GM06990 (cell line): ENCODE measurements at places on chromosomes 1 and 21.

GRCh38 chr1:227447531-227447990 lies 115.8 kb upstream of the ZNF678 start:
- no peak for DNase-seq

DNA sequence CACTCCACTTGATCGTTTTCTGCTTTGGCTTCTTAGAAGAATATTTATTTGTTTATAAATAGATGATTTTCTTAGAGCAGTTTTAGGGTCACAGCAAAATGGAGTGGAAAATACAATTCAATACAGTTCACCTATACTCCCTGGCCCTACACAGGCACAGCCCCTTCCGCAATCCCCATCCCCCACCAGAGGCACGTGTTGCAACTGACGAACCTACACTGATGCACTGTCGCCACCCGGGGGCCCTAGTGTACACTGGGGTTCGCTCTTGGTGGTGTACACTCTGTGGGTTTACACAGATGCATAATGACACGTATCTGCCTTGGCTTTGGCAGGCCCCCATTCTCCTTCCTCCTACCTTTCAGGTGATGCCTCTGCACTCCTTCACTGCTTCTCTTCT lies 8.0 kb downstream of the ECHDC2 start:
- no peak for DNase-seq

DNA sequence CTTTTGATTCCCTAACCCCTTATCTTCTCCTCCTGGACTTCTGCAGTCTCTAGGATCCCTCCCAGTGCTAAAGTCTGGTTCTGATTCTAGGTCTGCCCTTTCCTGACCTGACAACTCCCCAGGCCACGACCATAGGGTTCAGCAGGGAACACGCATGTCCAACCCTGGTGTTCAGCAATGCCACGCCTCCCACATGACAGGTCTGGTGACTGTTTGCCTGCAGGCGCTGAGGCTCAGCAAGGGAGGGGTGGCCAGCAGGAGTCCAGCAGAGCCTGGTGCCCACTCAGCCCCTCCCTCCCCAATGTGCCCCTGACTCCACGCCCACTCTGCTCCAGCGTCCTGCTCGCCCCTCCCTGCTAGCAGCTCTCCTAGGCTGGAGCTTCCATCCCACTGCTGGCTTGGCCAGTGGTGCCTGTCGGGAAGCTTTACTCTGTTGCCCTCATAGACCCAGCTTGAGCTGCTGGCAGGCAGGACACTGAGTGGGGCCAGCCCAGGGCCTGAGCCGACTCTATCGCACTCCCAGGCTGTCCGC lies 17.3 kb downstream of the SLC9A1 start:
- no peak for DNase-seq

DNA sequence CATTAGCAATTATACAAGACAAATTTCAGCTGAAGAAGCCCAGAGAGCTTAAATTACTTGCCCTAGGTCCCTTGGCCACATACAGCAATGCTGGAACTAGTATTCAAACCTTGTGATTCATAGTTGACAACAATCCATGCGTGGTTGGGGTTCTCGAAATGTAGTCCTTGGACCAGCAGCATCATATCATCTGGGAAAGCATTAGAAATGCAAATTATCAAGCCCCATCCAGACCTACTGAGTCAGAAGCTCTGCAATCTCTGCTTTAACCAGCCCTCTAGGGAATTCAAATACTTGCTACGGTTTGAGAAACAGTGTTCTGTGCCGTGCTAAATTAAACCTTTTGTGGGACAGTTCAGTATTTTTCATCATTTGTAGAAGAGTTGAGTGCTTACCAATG lies 65.1 kb downstream of the CLIC6 start:
- DNase-seq = no peak

- no peak for DNase-seq
These were observed 216.0 kb downstream of the DYRK1A start for GRCh38 chr21:37582590-37582989.

GRCh38 chr1:198678901-198679329 lies 40.1 kb downstream of the PTPRC start:
- DNase-seq = peak; percentile 75

- no peak for DNase-seq
These were observed 19.1 kb downstream of the USP48 start for GRCh38 chr1:21763694-21764419.

- DNase-seq = no peak
These were observed 46.2 kb upstream of the SSX2IP start for GRCh38 chr1:84736445-84736844.

DNA sequence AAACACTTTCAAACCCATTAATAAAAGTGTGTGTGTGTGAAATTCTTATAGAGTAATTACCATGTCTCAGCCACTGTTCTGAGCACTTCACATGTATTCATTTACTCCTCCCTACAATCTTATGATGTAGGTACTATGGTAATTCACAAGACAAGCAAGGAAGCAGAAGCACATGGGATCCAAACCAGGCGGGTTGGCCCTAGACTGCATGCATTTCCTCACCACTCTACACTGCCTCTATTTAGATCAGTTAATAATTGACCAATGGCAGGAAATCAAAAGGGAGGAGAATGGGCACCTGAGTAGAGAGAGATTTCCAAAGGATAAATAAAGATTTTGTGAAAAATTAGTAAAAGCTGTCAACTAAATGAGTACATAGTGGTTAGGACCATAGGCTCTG lies 15.7 kb downstream of the MAP3K21 start:
- no peak for DNase-seq

DNA sequence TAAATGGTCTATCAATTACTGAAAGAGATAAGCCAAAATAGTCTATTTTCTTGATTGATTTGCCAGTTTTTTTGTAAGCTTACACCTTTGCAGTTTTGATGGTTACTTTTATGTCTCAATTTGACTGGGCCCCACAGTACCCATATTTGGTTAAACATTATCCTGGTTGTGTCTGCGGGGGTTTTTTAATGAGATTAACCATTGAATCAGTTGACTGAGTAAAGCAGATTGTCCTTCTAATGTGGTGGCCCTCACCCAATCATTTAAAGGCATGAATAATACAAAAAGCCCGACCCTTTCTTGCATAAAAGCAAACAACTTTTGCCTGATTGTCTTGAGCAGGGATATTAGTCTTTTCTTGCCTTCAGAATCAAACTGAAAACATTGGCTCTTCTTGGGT lies 650.0 kb upstream of the RGS18 start:
- DNase-seq = no peak

DNA sequence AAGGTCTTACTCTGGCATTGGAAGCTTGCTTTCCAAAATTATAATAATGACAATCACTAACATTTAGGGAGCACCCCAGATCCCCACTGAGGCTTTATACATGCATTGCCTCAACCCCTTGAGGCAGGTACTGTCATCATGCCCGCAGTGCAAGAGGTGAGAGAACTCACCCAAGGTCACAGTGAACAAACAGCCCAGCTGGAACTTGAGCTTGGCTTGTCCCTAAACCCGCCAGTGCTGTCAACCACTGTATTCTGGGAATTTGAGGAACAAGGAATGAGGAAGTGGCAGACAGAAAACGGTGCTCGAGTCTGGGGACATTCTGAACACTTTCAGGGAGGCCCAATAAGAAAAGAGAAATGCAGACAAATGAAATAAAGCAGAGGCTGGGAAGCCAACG lies 34.6 kb upstream of the TLR5 start:
- DNase-seq = no peak

DNA sequence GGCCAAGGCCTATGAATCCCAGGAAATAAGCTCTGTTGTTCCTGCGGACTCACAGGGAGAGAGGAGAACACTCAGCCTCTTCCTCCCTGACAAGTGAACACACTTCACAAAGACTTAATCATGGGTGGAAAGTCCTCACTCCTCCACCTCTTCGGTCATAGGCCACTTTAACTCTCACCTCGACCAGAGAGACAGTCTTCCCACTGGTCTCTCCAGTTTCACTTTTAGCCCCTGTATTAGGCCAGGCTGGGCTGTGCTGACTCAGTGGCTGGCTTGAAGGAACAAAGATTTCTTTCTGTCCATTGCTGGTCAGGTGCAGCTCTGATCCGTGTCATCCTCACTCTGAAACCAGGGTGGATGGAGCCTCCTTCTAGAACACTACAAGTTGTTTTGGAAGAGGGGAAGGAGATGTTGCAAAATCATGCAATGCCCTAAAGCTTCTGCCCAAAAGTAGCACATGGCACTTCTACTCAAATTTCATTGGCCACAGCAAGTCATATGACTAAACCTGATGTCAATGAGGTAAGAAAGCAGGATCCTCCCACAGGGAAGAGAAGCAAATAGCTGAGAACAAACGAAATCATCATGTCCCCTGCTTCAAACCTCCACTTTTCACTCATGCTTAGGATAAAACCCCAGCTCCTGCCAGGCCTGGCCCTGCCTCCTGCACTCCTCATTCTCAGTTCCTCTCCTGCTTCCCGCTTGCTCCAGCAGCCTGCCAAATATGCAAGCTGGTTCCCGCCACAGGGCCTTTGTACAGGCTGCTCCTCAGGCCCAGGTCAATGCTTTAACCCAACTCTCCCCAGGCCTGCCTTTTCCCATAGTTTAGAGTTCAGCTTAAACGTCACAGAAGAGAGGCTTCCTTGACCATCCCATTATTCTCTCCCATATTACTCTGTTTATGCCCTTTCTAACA lies 150.5 kb upstream of the RUNX3 start:
- no peak for DNase-seq

DNA sequence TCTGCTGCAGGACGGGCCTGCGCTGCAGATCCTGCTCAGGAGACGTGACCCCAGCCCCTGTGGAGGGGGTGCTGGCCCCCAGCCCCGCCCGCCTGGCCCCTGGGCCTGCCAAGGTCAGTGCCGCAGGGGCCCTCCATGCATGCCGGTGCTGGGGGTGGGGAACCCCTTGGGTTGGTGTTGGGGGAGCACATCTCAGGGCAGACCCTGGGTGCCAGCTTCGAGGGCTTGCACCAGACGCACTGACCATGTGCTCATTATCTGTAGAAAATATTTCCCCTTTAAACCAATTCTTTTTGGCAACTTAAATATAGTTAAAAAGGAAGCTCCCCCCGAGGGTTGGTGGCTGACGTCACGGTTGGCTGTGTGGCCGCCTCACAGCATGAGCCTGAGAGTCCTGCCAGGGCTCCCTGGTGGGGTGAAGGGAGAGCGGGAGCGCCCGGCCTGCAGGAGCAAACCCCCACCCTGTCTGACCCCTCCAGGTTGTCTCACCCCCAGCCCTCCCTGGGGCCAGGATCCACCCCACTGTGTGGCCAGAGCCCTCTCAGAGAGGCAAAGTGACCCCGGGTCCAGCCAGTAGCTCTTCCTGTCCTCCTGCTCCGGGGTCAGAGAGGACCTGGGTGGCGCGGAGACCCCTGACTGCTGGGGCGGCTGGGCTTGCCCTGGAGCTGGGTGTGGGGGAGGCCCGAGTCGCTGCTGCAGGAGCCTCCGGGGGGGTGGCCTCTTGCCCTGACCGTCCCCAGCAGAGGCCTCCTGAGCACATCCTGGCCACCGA lies 5.3 kb upstream of the PFKL start:
- no peak for DNase-seq

- no peak for DNase-seq
These were observed 239.9 kb downstream of the HHAT start for GRCh38 chr1:210568631-210569030.

GRCh38 chr1:161885003-161885402 lies 118.9 kb downstream of the ATF6 start:
- DNase-seq = no peak

- no peak for DNase-seq
These were observed 64.0 kb upstream of the RGS21 start for GRCh38 chr1:192252776-192253175.

GRCh38 chr1:36530261-36530660 lies 47.5 kb upstream of the CSF3R start:
- no peak for DNase-seq

DNA sequence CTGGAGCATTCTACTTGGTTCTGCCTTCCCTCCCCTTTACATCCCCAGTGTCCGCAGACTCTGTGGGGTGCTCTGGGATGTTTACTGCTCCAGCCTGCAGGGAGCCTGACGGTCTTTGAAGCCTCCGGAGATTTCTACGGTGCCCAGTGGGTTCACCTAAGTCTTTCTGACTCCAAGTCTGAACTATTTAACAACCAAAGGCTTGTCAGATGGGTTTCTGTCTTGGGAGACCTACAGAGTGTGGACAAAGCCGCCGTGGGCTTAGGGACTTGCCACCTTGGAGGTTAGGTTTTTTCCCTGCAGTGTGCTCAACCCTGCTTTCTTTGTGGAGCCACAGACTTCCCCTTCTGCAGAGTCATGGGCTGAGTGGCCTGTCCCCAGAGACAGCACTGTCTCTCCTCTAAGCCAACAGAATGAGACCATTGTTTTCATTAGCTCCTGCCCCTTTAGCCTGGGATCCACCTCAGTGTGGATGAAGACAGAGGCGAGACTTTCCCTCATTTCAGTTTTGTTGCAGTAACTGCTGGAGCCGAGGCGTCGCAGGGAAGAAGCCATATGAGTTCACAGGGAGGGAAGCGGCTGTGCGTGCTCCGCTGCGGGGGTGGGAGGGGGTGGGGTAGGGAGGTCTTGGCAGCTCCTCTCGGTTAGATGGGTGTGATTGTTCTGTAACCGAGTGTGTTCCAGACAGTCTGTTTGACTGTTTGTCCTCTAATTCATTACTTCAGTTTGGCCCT lies 120.7 kb downstream of the CNIH3 start:
- DNase-seq = peak; percentile 64

DNA sequence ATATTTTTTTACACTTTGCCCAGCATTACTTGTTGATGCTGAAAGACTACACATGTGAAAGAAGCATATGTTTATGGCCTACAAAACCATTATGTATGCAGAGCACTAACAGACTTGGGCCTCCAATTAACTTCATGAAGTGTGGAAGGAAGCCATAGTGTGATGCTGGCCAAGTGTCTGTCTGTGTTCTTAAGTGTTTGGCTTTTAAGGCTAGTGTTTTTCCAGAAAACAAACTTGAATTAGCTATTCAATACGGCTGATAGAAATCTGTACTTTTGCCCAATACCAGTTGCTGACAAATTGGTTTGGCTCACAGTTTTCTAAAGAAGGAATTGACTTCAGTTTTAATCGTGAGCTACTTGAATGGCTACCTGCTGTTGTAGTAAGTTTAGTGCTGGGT lies 136.1 kb downstream of the ADGRL2 start:
- no peak for DNase-seq

GRCh38 chr1:82604524-82604923 lies 803.8 kb downstream of the ADGRL2 start:
- DNase-seq = no peak

- no peak for DNase-seq
These were observed 466 bp downstream of the KRTAP11-1 start for GRCh38 chr21:30880914-30881313.

DNA sequence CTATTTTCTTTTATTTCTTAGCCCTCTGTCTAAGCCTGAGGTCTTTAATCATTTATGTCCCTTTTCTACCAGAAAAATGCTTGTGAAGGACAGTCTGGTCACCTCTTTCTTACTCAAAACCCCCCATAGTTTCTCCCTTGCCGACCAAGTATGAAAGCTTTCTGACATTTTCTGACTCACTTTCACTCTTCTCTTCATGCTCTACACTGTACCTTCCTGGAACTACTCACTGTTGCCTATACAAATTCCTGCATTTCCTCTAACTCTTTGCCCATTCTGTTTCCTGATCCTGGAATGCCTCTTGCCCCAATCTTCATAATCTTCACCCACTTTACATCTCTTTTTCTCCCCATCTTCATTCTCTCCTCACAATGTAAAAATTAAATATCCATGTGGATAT lies 380.0 kb downstream of the HHIPL2 start:
- no peak for DNase-seq

- no peak for DNase-seq
These were observed 57.3 kb downstream of the LAMC2 start for GRCh38 chr1:183243161-183244050.

- no peak for DNase-seq
These were observed 46.6 kb downstream of the RIPK4 start for GRCh38 chr21:41720250-41720649.

GRCh38 chr1:179971563-179972496 lies 17.2 kb downstream of the CEP350 start:
- no peak for DNase-seq
